ENCODE measurements at places on chromosomes 4 and X.

DNA sequence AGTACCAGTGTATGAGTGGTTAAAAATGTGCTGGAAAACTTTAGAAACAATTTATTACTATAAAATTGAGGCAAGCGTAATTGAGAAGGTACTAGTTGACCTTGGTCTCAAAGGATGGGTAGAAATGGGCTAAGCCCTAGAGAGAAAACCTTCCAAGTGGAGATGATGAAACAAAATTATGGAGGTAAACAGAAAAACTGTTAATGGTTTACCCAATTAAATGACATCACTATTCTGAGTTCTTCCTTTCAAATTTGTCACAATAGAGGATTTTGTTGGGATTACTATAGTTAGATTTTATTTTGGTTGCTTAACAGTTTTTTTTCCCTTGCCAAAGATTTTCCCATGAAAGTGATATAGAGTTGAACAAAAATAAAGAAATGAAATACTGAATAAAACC is 1302.5 kb upstream of the TENM3 start:
- no peak for DNase-seq

GRCh38 chr4:118124997-118125396 is 90.7 kb downstream of the NDST3 start:
- DNase-seq = peak; percentile 15

GRCh38 chrX:138018145-138018799 is 452.3 kb downstream of the ZIC3 start:
- DNase-seq = no peak

DNA sequence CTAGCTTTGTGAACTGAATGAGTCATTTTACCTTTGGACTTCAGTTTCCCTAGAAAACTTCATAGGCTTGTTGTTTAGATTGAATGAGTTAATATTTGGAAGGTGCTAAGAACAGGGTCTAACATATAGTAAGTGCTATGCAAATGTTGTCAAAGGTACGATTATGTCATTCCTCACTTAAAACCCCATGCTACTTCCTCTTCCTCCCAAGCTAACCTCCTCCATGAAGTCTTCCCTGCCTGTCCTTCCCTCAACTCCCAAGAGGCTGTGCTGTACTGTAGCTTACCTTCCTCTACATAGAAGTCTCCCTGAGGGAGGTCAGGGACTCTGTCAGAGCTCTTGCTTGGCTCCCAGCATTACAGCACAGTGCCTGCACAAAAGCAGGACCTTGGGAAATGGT is 103.4 kb upstream of the PJA1 start:
- no peak for DNase-seq

DNA sequence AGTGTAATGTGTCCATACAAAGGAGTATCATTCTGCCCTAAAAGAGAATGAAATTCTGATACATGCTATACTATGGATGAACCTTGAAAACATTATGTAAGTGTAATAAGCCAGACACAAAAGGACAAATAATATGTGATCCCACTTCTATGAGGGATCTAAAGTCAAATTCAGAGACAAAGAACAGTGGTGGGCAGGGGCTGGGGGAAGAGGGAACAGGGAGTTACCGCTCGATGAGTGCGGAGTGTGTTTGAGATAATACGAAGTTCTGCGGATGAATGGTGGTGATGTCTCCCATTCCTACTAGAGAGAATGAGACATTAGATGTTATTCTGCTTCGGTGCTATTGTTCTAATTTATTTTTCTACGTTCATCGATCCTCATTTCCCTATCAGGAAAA is 46.1 kb upstream of the TLR2 start:
- DNase-seq = no peak

DNA sequence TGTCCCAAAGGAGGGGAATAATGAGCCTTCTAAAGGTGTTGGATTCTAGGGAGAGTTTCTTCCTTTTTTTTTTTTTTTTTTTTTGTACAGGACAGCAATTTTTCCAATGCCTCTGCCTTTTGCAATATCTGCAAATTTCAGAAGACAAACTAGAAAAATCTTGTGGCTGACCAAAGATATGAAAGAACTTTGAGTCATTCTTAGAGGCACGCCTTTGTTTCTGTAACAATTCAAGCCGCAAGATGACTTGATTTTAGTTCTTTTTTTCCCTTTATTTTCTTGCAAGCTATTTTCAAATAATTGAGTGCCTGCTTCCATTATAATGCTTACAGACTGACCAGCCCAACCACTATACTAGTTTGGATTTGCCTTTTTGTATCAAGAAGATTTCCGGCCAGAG is 47.6 kb upstream of the UXT start:
- DNase-seq = peak; percentile 10

DNA sequence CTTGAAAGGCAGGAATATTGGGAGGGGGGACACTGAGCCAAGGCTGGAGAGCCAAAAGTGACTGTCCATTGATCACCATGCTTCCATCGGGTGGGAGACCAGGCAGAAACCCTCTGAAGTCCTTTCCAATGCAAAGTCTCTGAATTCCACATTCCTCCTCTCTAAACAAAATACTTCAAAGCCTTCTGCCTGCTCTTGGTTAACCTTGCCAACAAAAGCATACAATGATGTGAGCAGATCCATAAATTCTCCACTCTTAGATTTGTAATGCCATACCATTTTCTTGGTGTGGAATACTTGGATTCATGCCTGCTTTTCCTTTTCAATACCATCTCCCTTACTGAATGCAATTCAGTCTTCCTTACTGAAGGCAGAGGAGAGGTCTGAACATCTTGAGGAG is 74.1 kb upstream of the FAM9B start:
- DNase-seq = peak; percentile 25

DNA sequence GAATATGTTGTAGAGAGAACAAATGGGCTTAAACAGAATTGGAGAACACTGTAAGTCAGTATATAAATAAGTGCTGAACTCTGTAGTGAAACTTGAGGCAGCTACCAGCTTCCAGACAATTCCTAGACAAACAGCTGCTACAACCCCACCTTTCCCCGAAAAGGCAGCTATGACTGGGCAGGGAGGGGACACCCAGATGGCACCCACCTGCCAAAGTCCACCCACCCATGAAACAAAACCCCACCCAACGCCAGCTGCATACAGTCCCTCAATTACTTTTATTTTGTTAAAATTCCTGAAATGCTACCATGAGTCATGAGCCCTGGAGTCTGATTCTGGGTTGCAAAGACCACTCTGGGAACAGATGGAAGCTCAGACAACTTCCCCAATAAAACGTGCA is 24.4 kb downstream of the RELL1 start:
- peak; percentile 61 for DNase-seq

DNA sequence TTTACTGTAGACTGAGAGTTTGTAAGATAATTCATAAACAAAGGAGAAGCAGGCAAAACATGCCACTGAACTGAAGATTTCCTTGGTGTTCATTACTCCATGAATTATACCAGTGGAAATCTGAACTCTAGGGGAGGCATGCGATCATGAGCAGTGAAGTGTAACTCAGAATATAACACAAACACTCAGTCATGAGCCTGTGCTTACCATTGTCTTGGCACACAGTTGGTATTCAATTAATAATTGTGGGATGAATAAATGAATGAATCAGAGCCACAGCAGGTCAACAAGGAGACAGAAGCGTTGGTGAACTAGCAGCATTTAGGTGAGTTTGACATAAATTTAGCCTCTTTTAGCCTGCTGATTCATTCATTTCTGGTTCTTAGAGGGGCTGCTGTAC is 263.5 kb upstream of the DKK2 start:
- peak; percentile 47 for DNase-seq

DNA sequence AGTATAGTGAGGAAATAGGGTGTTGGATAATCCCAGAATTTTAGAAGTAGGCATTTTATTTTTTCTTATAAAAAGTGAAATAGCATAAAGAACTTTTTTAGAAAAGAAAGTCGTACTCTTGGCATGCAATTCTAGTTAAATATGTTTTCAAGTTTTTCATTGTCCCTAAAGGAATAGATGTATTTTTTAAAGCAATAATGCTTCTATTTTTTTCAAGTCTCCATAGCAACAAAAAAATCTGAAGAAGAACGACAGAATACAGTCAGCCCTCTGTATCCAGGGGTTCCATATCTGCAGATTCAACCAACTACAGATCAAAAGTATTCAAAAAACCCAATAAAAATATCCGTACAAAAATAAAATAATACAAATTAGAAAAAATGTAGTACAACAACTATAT is 538.2 kb downstream of the GLUD2 start:
- DNase-seq = no peak

- no peak for DNase-seq
Observed at GRCh38 chrX:78075787-78076389, 28.2 kb upstream of the PGK1 start.

- no peak for DNase-seq
Observed at GRCh38 chrX:9414416-9414815, 50.4 kb upstream of the TBL1X start.

DNA sequence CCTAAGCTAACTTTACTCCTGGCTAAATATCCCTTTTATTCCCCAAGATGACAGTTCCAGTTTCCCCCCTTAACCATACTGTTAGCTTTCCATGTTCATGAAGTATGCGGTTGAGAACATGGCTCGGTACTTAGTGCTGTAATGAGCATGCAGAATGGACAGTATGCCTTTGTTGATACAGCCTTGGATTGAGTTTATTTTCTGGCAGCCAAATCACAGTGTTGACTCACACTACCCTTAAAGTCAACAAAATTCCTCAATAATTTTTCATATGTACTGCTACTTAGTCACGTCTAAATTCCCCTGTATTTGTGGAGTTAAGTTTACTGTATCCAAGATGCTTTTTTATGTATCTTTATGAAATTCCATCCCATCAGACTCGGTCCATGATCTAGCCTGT is 1.4 kb upstream of the VEGFC start:
- peak; percentile 98 for DNase-seq

GRCh38 chrX:46200413-46200812 is 344.8 kb downstream of the ZNF674 start:
- DNase-seq = no peak

- DNase-seq = peak; percentile 24
Observed at GRCh38 chr4:101345271-101345595, 2.1 kb downstream of the PPP3CA start.

DNA sequence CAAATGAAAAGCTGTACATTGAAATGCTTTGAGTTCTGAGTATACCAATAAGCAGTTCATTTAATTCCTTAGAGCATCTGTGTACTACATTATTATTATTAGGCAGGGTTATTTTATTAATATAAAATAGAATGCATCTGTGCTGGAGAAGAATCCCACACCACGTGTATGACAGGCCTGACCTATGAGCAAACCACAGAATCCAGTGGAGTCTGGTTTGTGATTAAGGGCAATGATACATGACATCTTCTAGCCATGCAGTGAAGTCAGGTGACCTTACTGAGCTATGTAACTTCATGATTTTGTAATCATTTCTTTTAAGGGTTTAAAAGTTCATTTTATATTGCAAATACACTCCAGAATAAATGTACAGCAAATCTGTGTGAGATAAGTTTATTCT is 1165.0 kb upstream of the TENM3 start:
- DNase-seq = peak; percentile 20

DNA sequence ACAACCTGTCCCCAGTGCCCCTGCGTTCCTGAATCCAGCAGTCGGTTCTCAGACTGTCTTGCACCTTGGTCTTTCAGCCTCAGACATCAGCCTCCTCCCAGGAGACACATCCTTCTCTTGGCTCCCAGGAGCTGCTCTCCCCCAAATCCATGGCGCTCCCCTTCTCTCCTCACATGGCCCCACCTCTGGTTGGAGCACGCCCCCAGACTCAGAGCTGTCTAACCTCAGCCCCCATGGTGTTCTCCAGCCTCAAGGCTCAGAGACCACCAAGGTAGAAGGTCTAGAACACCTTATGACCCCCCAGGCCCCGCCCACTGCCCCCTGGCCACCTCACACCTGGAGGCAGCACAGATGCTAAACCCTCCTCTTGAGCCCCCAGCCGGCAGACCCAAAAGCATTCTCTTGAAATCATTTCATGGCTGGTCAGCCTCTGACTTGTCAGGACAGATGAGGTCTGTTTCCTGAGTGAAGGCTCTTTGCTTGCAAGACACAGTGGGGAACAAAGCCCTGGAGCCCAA is 47.9 kb downstream of the ADRA2C start:
- DNase-seq = no peak

DNA sequence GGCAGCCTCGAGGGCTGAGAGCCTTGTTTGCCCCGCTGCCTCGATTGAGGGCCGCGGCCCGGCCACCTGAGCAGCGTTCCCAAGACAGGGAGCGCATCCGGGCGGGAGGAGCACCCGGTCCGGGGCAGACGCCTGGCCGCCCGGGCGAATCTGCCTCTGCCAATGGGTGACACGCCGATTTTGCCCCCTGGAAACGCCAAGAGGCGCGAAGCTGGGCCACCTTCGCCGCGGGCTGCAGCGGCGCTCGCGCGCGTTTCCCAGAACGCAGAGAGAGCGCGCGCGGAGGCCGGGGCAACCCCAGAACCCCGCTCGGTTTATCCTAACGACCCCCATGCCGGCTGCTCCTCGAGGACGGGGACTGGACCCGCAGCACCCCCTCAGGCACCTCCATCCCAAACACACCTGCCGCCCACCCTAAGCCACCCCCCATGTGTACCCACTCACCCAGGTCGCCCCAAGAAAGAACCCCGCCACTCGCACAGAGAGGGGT is 575 bp downstream of the MAP7D2 start:
- DNase-seq = no peak

GRCh38 chr4:76882630-76883029 is 15.3 kb downstream of the SOWAHB start:
- DNase-seq = no peak

GRCh38 chrX:97252111-97252510 is 368.4 kb downstream of the RPA4 start:
- DNase-seq = no peak

- DNase-seq = no peak
Observed at GRCh38 chr4:154466336-154466735, 25.3 kb downstream of the DCHS2 start.

DNA sequence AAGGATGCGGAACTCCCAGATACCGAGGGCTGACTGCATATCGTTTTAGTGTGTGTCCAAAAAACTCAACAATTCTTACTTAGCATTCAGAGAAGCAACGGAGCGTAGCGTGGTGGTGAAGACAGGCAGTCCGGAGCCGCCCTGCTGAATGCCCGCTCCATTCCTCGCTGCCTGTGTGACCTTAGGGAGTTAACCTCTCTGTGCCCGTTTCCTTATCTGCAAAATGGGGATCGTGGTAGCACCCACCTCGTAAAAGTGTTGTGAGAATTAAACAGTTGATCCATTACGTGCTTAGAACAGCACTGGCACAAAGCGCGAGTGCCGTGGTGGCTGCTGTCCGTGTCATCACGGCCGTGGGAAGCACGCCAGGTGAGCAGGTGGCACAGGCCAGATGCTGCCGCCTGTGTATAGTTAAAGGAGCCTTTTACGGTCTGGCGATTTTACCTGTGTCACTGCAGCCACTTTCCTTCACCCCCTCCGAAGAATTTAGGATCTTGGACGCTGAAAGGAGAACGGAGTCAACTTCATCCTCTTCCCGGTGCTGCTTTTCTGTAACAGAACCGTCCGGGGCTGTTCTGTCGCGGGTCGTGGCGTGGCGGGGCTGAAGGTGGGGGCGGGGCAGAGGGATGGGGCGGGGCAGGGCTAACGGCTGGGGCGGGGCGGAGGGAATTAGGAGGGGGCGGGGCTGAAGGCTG is 885 bp downstream of the CCDC110 start:
- peak; percentile 12 for DNase-seq

GRCh38 chr4:21001490-21001889 is 301.2 kb downstream of the PACRGL start:
- no peak for DNase-seq

GRCh38 chr4:78661086-78661690 is 109.6 kb downstream of the ANXA3 start:
- no peak for DNase-seq

GRCh38 chrX:106286053-106286650 is 118.0 kb downstream of the PWWP3B start:
- DNase-seq = no peak

- DNase-seq = peak; percentile 86
Observed at GRCh38 chrX:13721819-13722519, 12.5 kb downstream of the TRAPPC2 start.

All from IMR-90 (cell line).